ENCODE measurements at places on chromosomes 16 and 17.
A peak's percentile ranks its signal among the peaks of the same experiment; 100 is the strongest.

GRCh38 chr16:14164916-14165662, 94.0 kb downstream of the MRTFB start:
- no peak for ATAC-seq

DNA sequence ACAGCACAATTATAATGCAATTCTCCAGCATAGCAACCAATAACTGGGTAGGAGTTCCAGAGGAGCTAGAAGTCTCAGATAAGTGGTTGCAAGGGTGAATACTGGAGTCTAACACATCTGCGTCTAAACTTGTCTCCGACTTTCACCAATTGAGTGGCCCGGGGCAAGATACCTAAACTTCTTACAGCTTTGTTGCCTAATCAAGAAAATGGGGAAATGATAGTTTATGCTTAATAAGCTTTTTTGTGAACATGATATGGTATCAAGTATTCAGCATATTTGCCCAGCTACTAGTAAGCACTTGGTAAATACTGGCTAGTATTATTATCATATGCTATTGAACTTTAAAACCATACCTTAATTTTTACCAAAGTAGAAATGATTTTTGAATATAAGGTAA, 183.5 kb downstream of the KCNJ2 start:
- no peak for ATAC-seq

- ATAC-seq = peak; percentile 85
These were observed at the start of gene FAM171A2 for GRCh38 chr17:44363613-44364159. Gene FAM171A2, minus strand, starts transcription at chr17:44363853. Its CDS starts 139 bp downstream, at chr17:44363714.

- ATAC-seq = peak; percentile 10
These were observed 1.6 kb upstream of the PPP1R9B start for GRCh38 chr17:50151937-50152547.

DNA sequence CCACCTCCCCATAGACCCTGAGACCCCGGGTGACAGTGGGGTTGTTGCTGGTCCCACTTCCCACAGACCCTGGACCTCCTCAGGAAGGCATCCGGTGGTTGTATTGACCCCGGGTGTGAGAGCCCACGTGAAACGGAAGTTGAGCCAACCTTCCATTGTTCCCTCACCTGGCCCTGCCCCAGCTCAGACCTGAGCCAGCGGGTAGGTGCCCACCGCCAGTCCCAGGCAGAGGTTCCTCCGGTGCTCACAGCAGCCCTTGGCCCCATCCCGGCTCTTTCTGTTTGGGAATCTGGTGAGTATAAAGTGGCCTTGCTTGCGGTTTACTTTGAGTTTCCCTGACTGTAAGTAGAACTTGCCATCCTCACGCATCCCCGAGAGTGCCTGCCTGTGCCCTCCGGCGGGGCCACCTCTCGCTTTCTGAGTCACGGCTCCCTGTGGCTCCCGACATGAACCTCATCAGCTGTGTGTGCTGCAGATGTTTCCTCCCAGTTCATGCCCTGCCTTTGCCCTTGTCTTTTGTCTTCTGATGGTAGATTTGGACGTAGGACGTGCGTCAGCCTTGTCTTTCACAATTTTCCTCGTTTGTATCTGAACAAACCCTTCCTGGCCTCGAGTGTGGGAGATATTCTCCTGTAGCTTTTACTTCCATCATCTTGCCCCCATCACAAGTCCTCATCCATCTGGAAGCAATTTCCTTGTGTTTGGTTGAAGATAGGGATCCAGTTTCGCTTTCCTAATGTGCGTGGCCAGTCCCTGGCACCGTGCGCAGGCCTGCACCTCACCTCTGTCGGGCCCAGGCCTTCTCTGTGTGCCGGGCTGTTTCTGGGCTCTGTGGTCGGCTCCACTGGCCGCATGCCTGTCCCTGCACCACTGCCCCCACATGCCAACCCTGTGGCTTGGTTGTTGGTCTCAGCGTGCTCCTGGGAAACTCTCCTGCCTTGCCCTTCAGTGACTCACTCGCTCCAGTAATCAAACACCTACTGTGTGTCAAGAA, 76.0 kb downstream of the METRNL start:
- ATAC-seq = no peak

GRCh38 chr16:47574091-47575054, 113.2 kb downstream of the PHKB start:
- ATAC-seq = peak; percentile 24

GRCh38 chr17:77839698-77840512, 118.6 kb upstream of the TNRC6C start:
- ATAC-seq = no peak

GRCh38 chr17:22128723-22129122, 436.4 kb downstream of the KCNJ18 start:
- no peak for ATAC-seq

- no peak for ATAC-seq
These were observed 27.5 kb downstream of the PIMREG start for GRCh38 chr17:6471531-6472465.

- no peak for ATAC-seq
These were observed 119.5 kb downstream of the C16orf78 start for GRCh38 chr16:49492896-49493626.

GRCh38 chr16:88389621-88390160, 6.9 kb downstream of the ZNF469 start:
- no peak for ATAC-seq

DNA sequence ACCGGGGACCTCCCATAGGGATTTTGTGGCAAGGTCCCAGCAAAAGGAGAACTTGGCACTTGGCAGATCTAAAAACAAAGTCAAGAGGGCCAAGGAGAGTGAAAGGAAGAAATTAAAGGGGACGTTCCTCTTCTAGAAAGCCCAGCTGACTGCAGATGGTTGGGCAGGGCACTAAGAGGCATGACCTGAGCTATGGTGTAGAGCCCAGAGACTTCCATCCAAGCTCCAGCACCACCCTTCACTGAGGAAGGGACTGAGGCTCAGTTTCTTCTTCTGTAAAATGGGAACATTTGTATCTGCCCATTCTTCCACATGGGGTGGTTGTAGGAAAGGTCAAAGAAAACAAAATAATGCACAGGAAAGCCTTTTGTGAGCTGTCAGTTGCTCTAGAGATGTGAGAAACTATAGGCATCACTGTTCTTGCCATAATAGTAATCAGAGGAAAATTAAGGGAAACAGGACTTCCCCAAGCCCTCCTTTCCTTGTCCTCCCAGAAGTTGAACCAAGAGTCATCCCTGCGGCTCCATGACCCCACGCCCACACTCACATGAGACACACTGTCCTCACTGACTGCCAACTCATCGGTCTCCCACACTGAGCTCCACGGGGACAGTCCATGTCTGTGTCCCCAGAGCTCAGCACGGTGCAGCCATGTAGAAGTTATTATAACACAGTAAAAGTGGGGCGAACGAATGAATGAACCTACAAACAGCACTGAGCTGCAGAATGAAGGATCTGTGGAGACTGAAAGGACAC, 10.4 kb downstream of the CD300LF start:
- no peak for ATAC-seq

- ATAC-seq = peak; percentile 87
These were observed 31.1 kb downstream of the RAI1 start for GRCh38 chr17:17712268-17712924.

GRCh38 chr16:14310519-14310991, 239.4 kb downstream of the MRTFB start:
- peak; percentile 89 for ATAC-seq

- no peak for ATAC-seq
These were observed 27.0 kb downstream of the AXIN1 start for GRCh38 chr16:325375-326145.

DNA sequence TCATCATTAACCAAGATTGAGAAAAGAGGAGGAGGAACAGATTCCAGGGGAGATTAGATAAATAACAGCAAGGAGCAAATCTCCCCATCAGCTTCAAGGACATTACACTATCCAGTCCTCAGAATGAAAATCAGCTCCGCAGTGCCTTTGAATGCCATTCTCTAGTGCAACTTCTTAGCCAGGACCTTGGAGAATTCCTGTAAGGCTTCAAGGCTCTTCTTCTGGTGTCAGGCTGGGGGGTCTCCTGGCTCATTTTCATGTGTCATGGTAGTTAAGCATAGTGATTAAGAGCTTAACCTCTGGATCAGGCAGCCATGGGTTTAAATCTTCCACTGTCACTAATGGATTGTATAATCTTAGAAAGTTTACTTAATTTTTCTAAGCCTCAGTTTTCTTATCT, 137.3 kb upstream of the CCL2 start:
- ATAC-seq = no peak

DNA sequence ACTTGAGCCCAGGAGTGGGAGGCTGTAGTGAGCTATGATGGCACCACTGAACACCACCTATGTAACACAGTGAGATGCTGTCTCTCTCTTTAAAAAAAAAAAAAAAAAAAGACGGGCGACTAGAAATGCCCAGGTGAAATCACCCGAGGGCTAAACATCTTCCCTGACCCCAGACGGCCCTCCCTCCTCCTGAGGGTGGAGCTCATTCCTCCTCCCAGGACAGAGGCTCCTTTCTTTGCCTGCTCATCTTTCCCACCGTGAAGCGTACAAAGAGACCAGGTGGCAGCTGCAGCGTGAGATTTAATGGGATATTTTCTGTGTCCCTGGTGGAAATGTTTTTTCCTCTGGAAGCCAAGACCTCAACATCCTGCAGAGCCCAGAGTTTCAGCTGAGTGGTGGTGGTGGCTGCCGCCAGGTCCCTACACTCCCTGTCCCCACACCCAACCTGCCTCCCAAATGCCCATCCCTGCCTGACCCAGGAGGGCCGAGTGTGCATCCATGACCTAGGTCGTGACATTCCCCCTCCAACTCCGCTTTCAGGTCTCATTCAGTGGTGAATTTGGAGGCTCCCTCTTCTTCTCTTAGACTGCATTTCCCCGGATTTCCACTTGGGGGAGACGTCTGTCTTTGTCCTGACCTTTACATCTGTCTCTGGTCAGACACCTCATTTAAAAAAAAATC, 14.4 kb upstream of the GPRC5B start:
- peak; percentile 53 for ATAC-seq

DNA sequence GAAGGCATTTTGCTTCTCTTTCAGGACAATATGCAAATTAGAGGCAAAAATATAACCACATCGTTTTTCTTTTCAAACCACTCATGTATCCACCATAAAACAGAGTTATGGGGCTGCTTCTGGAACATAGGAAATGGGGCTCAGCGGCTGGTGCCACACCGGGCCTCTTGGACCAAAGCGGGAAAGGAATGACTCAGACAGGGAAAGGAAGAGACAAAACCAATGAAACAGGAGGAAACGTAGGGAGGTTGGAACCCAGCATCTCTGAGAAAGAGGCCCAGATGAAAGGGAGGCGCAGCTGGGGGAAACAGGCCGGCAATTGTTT, 28.5 kb downstream of the CUEDC1 start:
- no peak for ATAC-seq

- ATAC-seq = no peak
These were observed at the start of gene ALOX12 for GRCh38 chr17:6995500-6996255. Gene ALOX12, plus strand, starts transcription at chr17:6996049. Its CDS starts 69 bp downstream, at chr17:6996118.

- no peak for ATAC-seq
These were observed 80.2 kb downstream of the CDH11 start for GRCh38 chr16:65041667-65042066.

DNA sequence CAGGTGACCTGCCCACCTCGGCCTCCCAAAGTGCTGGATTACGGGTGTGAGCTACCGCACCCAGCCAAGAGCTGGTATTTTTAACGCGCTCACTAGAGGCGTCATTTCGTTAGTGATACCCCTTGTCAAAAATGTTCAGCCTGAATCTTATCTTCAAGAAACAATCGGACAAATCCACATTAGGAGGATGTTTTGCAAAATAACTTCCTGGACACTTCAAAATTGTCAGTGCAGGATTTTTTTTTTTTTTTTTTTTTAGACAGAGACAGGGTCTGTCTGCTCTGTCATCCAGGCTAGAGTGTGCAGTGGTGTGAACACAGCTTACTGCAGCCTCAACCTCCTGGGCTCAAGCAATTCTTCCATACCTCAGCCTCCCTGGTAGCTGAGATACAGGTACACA, 63.0 kb downstream of the RMI2 start:
- ATAC-seq = no peak

DNA sequence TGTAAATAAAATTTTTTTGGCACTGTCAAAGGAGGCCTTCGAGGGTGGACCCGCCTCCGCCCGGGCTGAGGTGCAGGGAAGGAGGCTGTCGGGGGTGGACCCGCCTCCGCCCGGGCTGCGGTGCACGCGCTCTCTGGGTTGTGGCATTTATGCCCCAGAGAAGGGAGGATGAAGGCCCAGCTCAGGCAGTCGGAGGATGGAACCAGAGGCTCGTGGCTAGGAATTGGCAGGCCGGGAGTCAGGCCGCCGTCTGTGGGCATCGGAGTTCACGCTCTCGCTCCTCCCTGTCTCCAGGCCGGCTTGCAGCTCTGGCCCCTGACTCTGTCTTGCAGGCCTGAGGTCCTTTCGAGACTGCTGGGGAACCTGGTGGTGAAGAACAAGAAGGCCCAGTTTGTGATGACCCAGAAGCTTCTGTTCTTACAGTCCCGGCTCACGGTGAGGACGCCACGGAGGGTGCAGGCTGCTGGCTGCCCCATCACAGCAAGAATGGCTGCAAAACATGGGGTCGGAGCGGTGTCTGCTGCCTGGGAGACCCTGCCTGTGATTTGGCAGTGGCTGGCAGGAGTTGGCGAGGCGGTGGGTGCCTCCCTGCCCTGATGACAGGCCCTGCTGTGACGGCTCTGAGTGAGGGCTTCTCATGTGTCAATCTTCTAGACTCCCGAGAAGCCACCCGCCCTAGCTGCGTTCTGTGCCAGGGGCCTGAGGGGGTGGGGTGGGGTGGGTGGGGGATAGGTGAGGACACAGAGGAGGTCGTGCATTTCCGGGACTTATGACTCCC, 5.9 kb downstream of the TELO2 start:
- no peak for ATAC-seq

- ATAC-seq = no peak
These were observed 33.6 kb downstream of the DHRS7B start for GRCh38 chr17:21160401-21160800.

GRCh38 chr17:31843070-31843745, 15.8 kb downstream of the COPRS start:
- no peak for ATAC-seq

DNA sequence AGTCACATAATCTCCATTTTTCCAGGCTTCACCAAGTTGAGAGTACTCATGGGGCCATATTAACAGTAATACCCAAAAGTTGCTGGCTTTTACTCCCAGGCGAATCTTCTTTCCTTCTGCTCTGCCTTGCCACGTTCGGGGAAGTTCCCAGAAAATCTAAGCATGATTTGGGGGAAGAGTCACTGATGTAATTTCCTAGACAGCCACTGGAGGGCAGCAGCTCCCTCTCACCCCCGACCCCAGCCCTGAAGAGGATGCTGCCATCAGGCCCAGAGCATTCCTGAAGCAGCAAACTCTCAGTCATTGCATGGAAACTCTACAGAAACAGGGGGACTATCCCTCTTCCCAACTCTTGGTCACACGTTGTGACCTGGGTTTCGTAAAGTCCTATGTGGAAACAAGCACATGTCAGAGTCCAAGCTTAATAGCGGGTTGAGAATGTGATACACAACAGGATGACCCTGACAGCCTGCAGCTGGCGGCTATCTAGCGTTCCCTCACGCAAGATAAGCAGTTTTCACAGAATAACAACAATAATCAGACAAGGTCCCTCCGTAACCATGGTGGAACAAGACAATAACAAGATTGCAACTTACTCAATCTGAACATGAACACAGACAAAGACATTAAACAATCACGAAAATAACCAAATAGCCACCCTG, 43.8 kb upstream of the DHX40 start:
- peak; percentile 65 for ATAC-seq

- ATAC-seq = no peak
These were observed 520.7 kb downstream of the MAF start for GRCh38 chr16:79079656-79080420.

Data from stimulated activated memory B cell treated with anti-CD40 and anti-IgM and Interleukin-4, amounts not matched to agents 10 μg/mL and 1 μg/mL and 100 μg/mL, for 72 hours (primary cell).